Stimulated activated CD8-positive, alpha-beta memory T cell treated with anti-CD3 and anti-CD28 coated beads, Interleukin-12 subunit alpha, Interleukin-12 subunit beta, amount 100 ng/mL, for 4 hours (primary cell): ENCODE measurements at places on chromosomes 1 and 21.

DNA sequence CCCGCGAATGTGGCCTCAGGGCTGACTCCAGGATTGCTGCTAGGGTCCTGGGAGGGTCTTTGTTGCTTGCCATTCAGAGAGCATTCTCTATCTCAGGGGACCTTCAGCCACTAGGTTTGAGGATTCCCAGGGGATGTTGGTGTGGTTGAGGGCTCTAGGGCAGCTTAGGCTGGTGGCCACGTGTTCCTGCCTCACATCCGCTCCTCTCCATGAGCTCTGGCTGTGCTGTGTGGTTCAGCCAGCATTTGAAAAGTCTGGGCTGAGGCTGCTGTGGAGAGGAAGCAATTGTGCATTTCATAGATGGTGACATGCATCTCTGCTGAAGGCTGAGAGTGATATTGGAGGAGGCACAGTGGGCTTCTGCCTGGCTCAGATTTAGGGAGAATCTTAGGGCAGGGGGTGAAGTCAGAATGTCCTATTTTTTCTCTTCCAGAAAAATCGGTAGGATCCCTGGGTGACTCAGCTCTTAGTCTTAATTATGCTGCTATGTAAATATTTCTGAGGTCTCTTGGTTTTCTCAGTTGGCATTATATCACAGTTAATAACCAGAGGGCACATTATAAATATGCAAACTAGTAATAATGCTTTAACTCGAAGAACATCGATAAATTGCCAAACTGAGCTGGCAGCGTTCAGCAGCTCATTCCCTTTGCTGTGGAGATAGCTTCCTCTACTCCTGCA lies 182.3 kb downstream of the CAMTA1 start:
- DNase-seq: no peak

- DNase-seq: no peak
Observed at GRCh38 chr1:24318615-24319311, 394 bp upstream of the GRHL3 start.

DNA sequence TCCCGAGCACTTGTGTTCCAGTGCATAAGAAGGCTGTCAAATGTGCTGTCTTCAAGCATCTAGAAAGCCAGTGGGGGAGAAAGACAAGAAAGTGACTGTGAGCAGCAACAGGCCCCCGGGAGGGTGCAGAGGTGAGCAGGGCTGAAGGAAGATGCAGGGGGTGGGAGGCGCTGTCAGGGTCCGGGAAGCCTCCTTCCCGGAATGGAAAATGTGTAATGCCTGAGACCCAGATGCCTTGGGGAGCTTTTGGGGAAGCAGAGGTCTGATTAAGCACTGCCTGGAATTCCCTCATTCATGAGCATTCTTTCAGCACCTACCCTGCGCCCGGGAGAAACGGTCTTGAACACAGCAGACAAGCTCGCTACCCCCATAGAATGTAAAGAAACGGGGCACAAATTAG lies 1.3 kb downstream of the NPHP4 start:
- no peak for DNase-seq

GRCh38 chr1:209791920-209792319 lies 7.6 kb upstream of the C1orf74 start:
- no peak for DNase-seq

DNA sequence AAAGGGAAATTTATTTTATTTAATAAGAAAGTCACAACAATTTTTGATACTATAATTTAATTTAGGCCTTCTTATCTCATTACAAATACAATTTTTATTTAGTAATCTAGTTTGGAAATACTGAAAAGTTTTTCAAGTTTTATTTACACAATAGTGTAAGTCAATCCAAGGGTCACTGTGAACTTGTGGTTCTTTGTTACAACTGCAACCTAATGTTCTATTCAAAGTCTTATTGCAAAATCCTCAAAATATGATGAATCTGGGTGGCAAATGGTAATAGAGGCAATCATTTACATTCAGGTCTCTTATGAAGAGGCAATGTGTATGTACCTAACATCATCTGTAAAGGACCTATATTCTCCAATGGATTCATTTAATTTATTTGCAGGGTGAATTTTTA lies 421.2 kb downstream of the DPYD start:
- no peak for DNase-seq

GRCh38 chr1:182622901-182623528 lies 18.8 kb upstream of the RGS16 start:
- no peak for DNase-seq

DNA sequence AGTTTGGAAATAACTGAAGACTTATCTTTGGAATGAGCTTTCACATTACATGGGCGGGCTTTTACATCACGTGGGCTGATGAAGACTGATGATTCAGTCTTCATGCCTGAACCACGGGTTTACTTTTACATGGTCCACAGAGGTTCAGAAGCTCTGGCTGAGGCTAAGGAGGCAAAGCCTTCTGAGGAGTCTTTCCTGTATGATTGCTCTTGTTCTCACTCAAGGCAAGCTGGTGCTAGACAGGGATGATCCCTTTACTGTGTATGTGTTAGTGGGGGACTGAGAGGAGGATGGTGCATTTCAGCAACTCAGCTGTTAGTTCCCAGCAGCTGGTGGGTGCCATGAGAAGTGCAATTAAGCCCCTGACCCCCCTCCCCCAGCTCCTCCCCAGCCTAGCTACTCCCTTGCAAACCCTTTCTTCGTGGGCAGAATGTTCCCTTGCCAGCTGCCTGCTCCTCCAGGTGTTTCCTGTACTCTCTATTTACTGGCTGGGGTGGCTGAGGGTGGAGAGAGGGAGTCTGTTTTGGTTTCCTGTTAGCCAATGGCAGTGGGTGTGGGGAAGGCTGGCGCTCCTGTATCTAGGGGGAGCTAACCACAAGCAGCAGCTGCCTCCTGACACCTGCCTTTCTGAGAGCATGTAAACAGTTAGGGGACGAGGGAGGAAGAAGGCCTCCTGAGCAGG lies 15.4 kb downstream of the BTG2 start:
- no peak for DNase-seq

DNA sequence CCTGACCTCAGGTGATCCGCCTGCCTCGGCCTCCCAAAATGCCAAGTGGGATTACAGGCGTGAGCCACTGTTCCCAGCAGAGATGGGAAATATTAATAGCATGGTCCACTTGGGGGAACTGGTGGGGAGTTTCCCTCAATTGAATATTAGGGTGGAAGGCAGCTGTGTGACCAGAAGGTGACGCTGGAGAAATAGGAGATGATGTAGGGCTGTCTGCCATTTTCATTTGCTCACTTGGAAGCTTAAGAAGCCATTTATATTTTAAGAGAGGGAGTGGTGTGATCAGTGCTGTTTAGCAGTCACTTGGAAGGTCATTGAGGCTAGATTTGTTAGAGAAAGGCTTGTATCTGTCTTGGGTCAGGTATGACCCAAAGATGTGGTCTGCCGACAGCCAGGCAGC lies 19.9 kb downstream of the KDM4A start:
- no peak for DNase-seq

- DNase-seq: no peak
Observed at GRCh38 chr21:41808846-41809245, 42.0 kb upstream of the RIPK4 start.

DNA sequence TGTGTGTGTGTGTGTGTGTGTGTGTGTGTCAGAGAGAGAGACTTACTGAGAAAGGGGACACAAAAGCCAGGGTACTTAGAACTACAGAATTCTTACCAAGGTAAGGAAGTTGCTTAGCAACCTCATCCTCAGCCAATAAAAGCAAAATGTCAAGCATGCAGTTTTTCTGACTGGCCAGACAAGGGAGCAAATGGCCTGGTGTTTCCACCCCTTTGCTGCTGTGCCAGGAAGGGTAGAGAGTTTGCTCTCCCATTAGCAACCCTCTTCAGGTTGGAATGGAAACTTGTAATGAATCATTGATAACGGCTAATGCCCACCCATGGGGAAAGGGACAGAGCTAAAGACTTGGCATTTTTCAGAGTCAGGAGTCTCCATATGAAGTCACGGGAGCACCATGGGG lies 10.6 kb downstream of the RXRG start:
- DNase-seq: no peak

GRCh38 chr1:20126041-20126805 lies 6.9 kb upstream of the PLA2G2D start:
- no peak for DNase-seq

DNA sequence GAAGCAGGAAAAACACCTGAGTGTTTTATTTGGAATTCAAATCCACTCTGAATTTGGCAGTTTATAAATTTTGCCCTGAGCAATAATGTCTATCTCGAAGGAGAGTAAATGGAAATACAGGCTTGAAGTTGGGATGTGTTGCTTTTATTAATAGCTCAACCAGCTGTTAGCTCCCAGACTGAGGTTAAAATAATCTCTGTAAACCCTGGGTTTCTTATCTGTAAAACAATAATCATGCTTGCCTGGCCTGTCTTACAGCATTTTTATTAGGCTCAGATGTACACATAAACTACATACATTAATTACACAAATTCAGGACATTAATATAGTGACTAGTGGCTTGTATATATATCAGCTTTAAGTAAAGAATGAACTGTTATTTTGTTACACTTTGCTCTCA lies 148.5 kb downstream of the GALNT2 start:
- DNase-seq: no peak

DNA sequence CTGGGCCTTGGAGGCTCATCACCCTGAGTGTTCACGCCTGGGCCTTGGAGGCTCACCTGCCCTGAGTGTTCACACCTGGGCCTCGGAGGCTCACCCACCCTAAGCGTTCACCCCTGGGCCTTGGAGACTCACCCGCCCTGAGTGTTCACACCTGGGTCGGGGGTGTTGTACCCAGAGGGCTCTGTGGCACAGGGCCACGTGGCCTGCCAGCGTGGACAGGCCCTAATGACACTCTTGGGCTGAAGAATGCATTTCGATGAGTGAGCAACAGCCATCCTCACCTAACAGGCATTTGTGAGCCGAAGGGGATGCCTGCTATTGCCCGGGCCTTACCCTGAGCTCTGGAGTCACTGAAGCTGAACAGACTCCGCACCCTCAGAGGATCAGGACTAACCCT lies 17.5 kb downstream of the SLC19A1 start:
- no peak for DNase-seq

- DNase-seq: no peak
Observed at GRCh38 chr1:1290238-1290731, 10.0 kb downstream of the SCNN1D start.

GRCh38 chr1:20405051-20405754 lies 80.8 kb downstream of the CAMK2N1 start:
- DNase-seq: no peak

GRCh38 chr1:225655509-225656258 lies 2.8 kb upstream of the ENAH start:
- no peak for DNase-seq

- no peak for DNase-seq
Observed at GRCh38 chr1:165863346-165863745, 35.9 kb downstream of the UCK2 start.
